Fibroblast of skin of right biceps (primary cell): ENCODE measurements at places on chromosomes 6 and 20.

GRCh38 chr6:166542580-166542912 is 43.9 kb downstream of the RAMACL start:
- no peak for DNase-seq

- DNase-seq = no peak
These were observed 2.6 kb upstream of the MRGBP start for GRCh38 chr20:62793757-62794006.

DNA sequence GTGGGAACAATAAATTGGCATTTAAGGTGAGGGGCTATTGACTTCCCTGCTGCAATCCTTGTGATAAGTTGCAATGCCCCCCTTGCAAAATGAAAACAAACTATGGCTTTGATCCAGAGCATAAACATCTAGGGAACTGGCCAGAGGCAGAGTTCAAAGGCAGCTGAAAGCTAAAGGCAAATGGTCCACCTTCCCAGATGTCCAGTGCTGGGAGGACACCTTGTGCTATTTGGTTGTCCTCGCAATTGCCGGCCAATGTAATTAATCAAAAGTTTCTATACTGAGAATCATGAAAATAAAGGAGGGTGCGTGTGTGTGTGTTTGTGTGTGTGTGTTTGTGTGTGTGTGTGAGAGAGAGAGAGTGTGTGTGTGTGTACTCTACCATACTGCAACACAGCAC is 337.4 kb downstream of the CBLN4 start:
- no peak for DNase-seq

DNA sequence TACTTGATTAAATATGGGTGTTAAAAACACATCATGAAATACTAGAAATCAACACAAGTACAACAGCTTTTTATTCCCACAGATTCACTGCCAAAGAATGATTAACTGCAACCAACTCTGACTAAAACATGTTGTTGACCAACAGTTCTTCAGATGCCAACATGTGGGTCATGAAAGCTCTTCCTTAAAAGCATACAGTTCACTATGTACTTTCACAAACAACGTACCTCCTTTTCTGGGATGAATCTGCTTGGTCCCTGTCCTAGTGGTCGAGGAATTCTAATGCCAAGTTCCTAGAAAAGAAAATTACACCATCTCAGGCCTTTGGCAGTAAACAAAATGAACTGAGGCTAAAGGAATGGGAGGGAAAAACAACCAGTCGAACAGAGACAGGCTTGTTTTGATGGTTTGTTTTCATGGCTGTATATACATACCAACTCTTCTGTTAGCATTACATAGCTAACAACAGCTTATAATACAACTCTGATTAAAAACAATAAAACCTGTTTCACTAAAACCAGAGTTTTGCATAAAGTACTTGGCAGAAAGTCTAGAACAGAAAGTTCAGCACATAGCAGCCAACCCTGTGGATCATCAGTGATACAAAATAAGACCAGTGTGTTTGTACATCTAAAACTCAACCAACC is 92.5 kb downstream of the SESN1 start:
- no peak for DNase-seq

- DNase-seq = no peak
These were observed 511 bp downstream of the VARS1 start for GRCh38 chr6:31794866-31795615.

GRCh38 chr20:49916146-49917002 is 1.0 kb upstream of the SPATA2 start:
- peak; percentile 45 for DNase-seq

GRCh38 chr6:34455831-34456230 is 10.0 kb upstream of the PACSIN1 start:
- no peak for DNase-seq

DNA sequence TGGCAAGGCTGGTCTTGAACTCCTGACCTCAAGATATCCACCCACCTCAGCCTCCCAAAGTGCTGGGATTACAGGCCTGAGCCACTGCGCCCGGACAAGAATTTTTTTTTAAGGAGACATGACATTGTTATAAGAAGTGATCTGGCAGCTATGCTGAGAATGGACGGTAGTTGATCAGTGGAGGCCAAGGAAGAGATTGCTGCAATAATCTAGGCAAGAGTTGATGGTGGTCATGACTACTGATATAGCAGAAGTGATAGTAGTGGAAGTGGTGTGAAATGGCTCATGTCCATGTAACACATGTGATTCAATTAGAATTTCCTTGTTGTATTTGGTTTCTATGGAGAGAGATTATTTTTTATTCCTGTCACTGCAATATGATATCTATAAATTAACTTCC is 125.3 kb upstream of the CCN2 start:
- DNase-seq = no peak

- no peak for DNase-seq
These were observed 85.6 kb downstream of the ANKRD6 start for GRCh38 chr6:89518352-89519055.

- no peak for DNase-seq
These were observed 8.7 kb upstream of the ZSCAN12 start for GRCh38 chr6:28408076-28408802.

GRCh38 chr20:20491110-20491783 is 123.3 kb downstream of the INSM1 start:
- DNase-seq = peak; percentile 55

DNA sequence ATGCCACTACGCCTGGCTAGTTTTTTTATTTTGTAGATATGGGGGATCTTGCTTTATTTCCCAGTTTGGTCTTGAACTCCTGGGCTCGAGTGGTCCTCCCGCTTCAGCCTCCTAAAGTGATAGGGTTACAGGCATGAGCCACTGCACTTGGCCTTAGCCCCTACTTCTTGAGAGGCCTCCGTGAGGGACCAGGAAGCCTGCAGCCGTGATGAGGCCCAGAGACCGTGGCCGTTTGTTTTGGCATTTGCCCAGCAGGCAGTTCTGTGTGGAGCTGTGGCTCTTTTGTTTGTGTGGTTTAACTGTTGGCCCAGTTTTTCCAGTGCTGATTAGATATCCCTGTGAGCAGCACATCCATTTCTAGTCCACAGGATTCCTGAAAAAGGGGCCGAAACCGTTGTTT is 39.8 kb downstream of the SRSF3 start:
- DNase-seq = peak; percentile 71

DNA sequence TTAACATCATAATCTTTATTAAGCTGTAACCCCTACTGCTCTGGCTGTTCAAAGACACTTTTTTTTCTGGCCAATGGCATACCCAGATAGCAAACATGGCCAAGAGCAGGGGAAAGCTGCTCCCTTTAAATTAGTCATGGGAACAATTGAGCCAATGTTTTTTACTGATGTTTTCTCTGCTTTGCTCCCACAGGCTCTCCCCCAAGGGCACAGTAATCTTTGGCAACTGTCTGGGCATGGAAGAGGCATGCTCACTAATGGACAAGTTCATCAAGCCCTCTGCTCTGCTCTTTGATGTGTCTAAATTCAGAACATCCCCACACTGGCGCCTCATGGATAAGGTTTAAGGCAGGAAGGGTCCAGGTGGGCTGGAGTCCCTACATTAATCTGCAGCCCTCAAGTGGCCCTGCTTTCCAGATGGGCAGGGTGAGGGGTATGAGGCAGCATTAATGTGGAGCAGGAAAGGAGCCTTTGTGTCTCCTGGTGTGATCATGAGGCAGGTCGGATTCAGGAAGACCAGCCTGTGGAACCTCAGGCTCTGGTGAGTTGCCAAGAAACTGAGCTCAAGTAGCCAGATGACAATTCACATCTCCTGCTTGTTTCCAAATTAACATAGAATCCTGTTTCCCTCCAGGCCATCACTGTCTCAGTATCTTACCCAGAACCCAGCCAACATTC is 227.0 kb upstream of the CST7 start:
- DNase-seq = no peak

GRCh38 chr20:38170826-38171674 is 6.0 kb upstream of the TGM2 start:
- DNase-seq = peak; percentile 22

- no peak for DNase-seq
These were observed 473.5 kb upstream of the SPTLC3 start for GRCh38 chr20:12535316-12535715.

- DNase-seq = no peak
These were observed 35.7 kb downstream of the IGF2R start for GRCh38 chr6:160004419-160005175.

- no peak for DNase-seq
These were observed 117.1 kb upstream of the CCDC28A start for GRCh38 chr6:138656364-138657064.

GRCh38 chr6:32184084-32184640 is at the start of gene AGER:
Gene AGER (minus strand): TSS chr6:32184253. CDS start chr6:32184222, 31 bp downstream.
- DNase-seq = no peak

GRCh38 chr6:129994410-129994809 is 24.0 kb upstream of the L3MBTL3 start:
- DNase-seq = no peak

GRCh38 chr6:63649847-63650265 is 14.3 kb downstream of the PHF3 start:
- DNase-seq = no peak

DNA sequence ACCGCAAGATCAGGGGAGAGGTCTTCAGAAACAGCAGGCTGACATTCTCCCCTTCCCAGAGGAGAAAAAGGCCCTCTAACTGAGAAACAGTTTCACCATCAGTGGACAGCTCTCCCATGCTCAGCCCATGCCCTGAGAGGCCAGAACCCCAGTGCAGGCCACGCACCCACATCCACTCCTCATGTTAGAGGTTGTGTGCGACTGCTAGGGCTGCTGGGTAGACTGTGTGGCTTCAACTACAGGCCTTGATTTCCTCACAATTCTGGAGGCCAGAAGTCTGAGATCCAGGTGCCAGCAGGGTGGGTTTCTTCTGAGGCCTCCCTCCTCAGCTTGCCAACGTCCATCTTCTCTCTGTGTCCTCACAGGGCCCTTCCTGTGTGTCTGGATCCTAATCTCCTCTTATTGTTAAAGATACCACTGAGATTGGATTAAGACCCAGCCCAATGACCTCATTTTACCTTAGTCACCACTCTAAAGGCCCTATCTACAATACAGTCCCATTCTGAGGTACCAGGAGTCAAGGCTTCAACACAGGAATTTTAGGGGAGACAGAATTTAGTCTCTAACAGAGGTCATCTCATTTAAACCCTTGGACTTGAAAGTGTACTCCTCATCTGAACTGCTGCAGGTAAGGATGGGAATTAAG is 67.7 kb upstream of the CD93 start:
- no peak for DNase-seq

- DNase-seq = peak; percentile 42
These were observed 14.9 kb downstream of the TRERF1 start for GRCh38 chr6:42436825-42437224.

GRCh38 chr6:165584541-165584940 is 78.5 kb downstream of the PDE10A start:
- DNase-seq = no peak

GRCh38 chr20:37574199-37574890 is 46.7 kb upstream of the BLCAP start:
- no peak for DNase-seq

DNA sequence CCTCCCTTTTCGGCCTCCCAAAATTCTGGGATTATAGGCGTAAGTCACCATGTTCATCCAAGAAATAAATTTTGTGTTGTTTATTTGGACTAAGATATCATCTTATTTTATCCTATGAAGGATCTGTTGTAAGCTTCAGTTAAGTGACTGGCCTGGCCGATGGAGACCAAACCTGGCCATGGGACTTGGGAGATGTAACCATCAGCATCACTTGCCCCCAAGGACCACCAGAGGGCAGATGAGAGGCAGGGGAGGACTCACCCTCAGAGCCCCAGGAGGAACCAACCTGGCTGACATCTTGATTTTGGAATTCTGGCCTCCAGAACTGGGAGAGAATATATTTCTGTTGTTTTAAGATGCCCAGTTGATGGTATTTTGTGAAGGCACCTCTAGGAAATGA is 266.7 kb downstream of the CDH26 start:
- peak; percentile 31 for DNase-seq

GRCh38 chr6:13851330-13851729 is 37.0 kb upstream of the MCUR1 start:
- no peak for DNase-seq

- no peak for DNase-seq
These were observed 153.1 kb downstream of the DST start for GRCh38 chr6:56489559-56489958.
